ENCODE measurements at places on chromosomes 3 and 15. TPM values are rescaled to one million over a fixed set of nuclear protein-coding genes. Genes with fewer than 3 reads are reported as not detected.

SIDT1 gene
- total RNA-seq, result not detected

SFMBT1 gene
- 4.8 TPM for total RNA-seq

XXYLT1 gene
- 33.5 TPM for total RNA-seq

HAPLN3 gene
- 8.1 TPM for total RNA-seq

SST gene
- not detected for total RNA-seq

GOLGA8T gene
- under 0.01 TPM for total RNA-seq

TRPM1 gene
- total RNA-seq, result under 0.01 TPM

CGGBP1 gene
- total RNA-seq, result 81.2 TPM

CPN2 gene
- not detected for total RNA-seq

FETUB gene
- not detected for total RNA-seq

RAB7A gene
- 85.5 TPM for total RNA-seq

GRCh38 chr3:122991236-122991985 is 36.2 kb downstream of the SEMA5B start:
- no peak for DNase-seq

GRCh38 chr15:48406266-48406891 is 75.2 kb downstream of the DUT start:
- DNase-seq, result no peak

DNA sequence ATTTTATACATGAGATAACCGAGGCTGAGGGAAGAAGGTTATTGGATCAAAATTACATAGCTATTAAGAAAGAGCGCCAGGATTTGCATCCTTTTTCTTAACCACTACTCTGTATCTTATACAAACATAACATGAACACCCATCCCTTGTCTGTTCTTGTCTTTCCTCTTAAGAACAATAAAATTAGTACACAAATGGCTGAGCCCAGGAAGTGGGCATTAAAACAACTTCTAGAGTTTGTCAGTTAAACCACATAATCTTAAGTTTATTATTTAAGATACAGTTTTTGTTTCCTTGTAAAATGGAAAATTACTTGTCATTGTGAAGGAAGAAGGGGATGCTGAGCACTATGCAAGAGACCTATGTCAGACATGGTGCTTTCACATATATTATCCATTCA is 48.9 kb upstream of the PPIB start:
- no peak for DNase-seq

- peak; percentile 7 for DNase-seq
Observed at GRCh38 chr3:19348941-19349564, 200.7 kb downstream of the KCNH8 start.

GRCh38 chr3:153287017-153287416 is 125.0 kb downstream of the RAP2B start:
- DNase-seq, result no peak

DNA sequence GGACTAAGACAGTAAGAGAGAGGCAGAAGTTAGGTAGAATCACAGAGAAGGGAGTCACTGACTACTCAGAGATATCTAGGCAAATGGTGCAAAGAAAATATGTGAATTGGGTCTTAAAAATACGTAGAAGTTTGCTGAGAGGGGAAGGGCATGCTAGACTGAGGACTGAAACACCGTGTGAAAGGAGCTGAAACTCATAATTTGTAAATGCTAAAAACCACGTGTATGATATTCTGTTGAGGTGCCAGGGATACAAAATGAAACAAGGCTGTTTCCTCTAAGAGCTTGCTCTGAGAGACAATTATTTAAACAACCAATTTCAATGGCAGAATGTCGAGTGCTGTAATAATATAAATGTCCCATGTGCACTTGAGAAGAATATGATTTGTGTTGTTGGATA is 47.2 kb downstream of the NCK1 start:
- no peak for DNase-seq

GRCh38 chr3:47406762-47407149 is 25.9 kb downstream of the PTPN23 start:
- no peak for DNase-seq

DNA sequence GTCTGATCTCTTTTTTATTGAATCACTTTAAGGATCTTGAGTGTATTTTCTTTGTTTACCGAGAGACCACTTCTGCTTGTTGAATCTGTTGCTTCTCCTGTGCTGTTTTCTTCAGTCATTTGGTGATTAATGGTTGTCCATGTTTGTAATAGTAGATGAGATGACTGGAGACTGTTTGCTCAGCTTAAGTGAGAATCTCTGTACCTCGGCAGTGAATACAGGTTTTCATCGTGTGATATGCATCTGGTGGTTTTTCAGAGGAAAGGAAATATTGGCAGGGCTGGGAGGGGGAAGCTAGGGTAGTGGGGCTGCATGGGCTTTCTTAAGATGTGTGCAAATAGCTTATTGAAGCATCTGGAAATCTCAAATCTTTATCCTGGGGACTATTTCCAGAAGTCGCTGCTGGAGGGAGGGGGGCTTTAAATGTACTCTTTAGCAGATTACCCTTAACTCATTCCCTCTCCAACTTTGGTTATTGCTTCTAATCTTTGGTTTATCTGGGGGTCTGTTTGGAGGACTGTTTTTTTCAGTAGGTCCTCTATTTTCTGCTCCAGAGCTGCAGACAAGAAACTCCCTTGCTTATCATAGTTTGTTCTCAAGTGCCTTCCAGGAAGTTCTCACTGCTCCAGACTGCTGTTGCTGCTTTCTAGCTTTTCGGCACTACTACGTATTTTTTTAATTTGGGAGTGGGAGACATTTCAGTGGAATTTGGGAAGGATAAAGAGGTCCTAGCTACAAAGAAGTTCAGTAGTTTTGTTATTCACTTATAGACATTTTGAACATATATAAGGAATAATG is 19.4 kb downstream of the CMTM8 start:
- DNase-seq, result no peak

DNA sequence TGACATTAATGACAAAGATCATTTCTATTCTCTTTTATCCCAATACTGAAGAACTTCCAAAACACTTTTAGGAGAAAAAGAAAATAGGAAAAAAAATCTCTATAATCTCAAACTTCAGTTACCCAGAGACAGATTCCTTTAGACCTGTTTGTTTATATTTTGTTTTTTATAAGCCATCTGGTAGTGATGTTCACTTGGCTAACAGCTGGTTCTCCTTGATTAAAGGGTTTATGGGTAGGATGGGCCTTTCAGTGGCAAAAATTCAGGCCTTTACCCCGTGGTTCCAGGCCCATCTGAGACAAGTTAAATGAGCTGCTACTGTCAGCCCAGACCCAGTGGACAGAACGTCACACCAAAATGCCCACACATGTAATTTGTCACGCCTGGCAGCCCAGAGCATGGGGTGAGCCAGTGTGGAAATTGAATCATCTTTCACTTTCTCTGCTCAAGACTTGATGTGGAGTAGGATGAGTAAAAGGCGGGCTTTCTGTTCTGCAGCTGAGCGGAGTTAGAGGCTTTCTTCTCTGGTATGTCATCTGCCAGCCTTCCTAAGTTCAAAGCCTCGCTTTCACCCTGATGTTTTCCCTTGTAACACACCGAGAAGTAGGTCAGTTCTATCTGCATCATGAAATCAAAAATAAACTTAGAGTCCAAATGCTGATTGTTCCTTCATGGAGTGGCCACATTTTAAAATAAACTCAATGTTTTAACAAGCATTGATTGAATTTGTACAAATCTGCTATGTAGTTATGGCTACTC is 62.5 kb upstream of the SKOR1 start:
- DNase-seq, result peak; percentile 75

DNA sequence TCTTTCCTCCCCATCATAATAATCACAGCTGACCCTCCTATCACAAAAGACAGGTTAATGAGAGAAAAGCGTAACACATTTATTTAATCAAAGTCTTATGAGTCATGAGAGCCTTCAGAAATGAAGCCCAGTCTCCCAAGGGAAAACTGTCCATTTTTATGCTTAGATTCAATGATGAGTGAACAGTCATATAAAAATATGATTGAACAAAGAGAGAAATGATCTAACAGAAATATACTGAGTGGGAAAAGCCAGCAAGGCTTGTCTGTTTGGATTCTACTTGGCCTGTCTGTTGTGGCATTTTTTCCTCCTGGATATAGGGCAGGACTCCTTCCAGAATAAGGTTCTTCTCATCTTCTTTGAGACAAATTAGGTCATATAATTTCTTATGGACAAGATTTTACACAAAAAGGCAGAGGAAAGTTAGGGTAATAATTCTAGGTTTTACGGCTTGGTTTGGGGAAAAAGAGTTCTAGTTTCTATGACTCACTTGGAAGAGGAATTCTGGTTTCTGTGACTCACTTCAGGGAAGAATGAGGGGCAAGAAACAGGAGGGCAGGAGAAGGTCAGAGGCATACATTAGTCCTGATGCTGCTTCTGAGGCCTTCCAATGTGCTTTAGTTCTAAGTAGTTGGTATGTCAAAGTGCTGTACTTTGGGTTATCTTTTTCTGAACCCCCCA is 534.2 kb downstream of the ZIC1 start:
- peak; percentile 77 for DNase-seq

DNA sequence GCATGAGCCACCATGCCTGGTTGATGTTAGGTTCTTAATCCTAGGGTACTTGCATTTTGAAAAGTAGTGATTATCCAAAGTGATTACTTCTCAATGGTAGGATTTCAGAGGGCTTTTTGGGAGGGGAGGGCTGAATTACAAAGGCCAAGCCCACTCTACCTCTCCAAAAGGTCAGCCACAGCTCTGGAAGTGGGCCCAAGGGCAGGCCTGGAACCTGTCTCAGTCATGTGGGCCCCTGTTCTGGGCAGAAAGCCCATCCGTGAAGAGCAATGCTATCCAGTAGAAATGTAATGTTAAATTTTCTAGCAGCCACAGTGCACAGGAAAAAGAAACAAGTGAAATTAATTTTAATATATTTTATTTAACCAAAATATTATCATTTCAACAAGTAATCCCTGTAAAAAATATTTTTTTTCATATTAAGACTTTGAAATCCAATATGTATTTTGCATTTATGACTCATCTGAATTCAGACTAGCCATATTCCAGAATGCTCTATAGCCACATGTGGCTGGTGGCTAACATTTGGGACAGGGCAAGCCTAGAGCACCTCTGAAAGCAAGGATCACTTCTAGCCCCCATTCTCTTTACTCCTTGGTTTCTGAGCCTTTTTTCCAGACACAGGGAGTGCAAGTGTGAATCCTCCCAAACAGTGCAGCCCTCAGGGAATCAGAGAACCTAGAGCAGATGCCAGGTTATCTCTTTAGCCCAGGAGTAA is 16.8 kb downstream of the RFT1 start:
- no peak for DNase-seq

DNA sequence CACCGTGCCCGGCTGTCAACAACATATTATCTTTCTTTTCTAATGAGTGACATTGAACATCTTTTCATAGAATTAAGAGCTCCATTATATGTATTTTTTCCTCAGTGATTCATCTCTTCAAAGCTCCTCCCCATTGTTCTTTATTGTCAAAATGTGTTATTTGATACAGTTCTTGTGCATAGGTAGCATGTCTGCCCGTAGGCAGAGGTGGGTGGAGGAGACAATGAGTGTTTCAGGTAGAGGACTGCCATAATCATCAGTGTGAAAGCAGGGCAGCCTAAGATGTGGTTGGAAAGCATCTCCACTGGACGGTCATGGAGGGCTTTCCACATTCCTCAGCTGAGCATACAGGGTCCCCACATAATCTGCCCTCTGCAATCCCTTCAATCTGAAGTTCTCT is 452.0 kb upstream of the MCTP2 start:
- no peak for DNase-seq

DNA sequence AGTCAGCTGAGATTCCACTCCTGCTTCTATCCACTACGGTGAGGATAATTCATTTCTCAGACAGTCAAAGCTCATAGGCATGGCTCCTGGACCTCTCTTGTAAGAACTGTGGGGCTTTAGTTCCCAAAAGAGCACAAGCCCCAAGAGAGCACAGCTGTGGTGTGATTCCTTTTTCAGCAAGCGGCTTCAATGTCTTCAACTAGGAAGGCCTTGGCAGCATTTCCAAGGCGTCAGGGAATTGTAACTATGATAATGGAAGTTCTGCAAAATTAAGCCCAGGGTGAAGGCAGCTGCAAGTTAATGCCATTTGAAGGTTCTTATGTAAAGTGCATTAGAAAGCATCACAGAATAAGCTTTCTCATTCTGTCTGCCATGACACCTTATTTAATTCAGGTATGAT is 657.1 kb downstream of the GRM7 start:
- no peak for DNase-seq

DNA sequence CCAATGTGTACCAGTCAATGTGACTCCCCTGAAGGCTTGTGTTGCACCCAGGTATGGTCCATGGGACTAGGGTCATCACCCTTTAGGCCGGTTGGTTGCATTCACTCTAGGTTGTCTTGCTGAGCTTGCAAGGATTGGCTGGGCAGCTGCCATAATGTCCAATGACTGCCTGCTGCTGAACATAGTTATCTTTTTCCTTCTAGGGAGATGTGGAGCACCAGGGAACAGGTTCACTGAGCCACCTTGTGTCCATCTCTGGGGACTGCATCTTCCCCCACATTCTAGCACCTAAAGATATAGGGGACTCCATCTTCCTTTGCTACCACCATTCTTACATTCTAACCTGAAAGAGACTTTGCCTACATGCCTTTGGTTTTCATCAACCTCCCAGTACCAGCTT is 580.4 kb upstream of the TBL1XR1 start:
- peak; percentile 49 for DNase-seq

GRCh38 chr3:123871946-123872345 is 12.2 kb downstream of the MYLK start:
- DNase-seq, result peak; percentile 23

GRCh38 chr3:97350971-97351370 is 413.6 kb upstream of the ARL6 start:
- DNase-seq, result no peak

GRCh38 chr3:71926262-71926600 is 141.3 kb upstream of the PROK2 start:
- DNase-seq, result peak; percentile 7

- DNase-seq, result no peak
Observed at GRCh38 chr3:146152834-146153233, 8.2 kb downstream of the PLOD2 start.

- no peak for DNase-seq
Observed at GRCh38 chr3:10553591-10554235, 48.3 kb upstream of the ATP2B2 start.

- DNase-seq, result no peak
Observed at GRCh38 chr3:32584660-32585059, 14.0 kb upstream of the DYNC1LI1 start.

- no peak for DNase-seq
Observed at GRCh38 chr15:61153291-61153690, 75.8 kb downstream of the RORA start.

DNA sequence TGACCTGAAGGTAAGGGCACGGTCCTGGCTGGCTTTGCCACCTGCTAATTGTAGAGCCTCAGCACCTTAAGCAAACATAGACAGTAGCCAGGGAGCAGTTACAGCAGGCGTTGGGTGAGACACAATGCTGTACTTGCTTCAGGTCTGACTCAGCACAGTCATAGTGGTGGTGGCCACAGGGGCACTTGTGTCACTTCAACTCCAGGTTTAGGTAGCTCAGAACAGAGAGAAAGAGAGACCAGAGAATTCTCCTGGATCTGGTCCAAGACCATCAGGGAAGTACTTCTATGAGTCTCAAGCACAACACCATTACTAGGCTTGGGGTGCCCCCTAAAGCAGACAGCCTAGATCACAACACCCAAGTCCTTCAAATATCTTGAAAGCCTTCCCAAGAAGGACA is 204.4 kb downstream of the OTOL1 start:
- DNase-seq, result peak; percentile 4

Data from fibroblast of villous mesenchyme (primary cell).